Stimulated activated CD8-positive, alpha-beta memory T cell treated with anti-CD3 and anti-CD28 coated beads, Interleukin-4, amount 100 ng/mL, for 48 hours (primary cell): ENCODE measurements at places on chromosomes 7 and 10.
A peak's percentile ranks its signal among the peaks of the same experiment; 100 is the strongest.

DNA sequence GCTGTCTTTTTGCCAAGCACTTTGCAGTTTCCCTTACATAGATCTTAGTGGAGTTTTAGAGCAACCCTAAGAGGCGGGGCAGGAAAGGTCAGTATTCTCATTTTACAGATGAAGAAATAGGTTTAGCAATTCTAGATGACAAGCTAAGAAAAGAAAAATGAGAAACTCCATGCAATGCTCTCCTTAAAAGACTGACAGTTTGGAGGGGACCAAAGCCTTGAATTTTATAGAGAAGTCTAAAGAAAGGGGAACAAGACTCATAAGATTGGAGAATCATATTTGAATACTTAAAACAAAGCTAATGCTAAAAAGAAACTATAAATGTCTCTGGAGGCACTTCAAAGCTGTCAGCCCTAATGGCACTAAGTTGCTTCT, 19.6 kb downstream of the CEP55 start:
- no peak for DNase-seq

DNA sequence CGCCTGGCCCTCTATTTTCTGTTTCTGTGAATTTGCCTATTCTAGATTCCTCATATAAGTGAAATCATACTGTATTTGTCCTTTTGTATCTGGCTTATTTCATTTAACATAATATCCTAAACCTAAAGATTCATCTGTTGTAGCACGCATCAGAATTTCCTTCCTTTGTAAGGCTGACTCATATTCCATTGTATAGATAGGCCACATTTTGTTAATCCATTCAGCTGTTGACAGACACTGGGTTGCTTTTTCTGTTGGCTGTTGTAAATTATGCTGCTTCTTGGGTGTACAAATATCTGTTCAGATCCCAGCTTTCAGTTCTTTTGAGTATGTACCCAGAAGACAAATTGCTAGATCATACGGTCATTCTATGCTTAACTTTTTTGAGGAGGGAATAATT, 28.8 kb upstream of the CUL1 start:
- no peak for DNase-seq

DNA sequence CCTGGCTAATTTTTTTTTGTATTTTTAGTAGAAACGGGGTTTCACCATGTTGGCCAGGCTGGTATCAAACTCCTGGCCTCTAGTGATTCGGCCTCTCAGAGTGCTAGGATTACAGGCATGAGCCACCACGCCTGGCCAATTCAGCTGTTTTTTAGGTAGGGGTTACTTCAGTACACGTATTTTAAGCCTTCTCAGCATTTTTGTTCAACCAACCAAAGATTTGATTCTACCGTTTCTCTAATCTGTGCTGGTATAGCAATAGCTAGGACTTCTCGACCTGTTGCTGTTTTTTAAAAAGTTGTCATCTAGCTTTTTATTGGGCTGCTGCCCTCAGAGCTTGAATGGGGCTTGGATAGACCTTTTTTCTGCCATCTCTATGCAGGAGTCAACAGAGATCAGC, 34.9 kb downstream of the PROSER2 start:
- DNase-seq, result no peak

DNA sequence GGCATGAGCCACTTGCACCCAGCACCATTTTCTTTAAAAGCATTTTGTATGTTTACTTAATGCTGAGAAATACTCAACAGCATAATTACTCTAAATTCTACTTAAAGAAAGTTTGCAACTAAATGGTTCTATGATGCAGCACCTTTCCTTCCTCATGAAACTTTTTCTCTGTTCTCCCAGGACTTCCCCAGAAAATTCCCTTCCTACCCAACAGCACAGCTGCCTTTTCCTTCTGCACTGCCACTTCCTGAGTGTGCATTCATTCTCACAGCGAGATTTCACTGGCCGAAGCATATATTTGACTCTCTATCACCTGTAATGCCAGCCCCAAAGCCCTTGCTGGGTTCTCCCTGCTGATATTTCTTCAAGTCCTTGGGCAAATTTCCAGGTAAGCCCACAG, 41.5 kb upstream of the DGKI start:
- no peak for DNase-seq

DNA sequence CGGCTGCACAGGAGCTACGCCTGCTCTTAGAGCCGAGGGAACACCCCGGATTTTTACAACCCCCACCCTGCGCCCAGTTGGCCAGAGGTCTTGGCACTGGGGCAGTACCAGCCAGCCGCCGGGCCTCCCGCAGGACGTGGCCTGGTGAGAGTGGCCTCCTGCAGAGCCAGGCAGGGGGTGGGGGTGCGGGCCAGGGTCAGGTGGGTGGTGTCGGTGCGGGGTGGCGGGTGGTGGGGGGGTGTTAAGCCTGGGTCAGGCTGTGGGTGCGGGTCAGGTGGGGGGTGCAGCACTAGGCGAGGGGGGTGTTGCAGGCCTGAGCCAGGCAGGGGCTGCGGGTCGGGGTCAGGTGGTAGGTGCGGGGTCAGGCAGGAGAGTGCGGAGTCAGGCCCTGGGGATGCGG, 647 bp downstream of the ECHS1 start:
- no peak for DNase-seq

GRCh38 chr7:96023387-96023786, 251.0 kb downstream of the DYNC1I1 start:
- DNase-seq, result no peak

DNA sequence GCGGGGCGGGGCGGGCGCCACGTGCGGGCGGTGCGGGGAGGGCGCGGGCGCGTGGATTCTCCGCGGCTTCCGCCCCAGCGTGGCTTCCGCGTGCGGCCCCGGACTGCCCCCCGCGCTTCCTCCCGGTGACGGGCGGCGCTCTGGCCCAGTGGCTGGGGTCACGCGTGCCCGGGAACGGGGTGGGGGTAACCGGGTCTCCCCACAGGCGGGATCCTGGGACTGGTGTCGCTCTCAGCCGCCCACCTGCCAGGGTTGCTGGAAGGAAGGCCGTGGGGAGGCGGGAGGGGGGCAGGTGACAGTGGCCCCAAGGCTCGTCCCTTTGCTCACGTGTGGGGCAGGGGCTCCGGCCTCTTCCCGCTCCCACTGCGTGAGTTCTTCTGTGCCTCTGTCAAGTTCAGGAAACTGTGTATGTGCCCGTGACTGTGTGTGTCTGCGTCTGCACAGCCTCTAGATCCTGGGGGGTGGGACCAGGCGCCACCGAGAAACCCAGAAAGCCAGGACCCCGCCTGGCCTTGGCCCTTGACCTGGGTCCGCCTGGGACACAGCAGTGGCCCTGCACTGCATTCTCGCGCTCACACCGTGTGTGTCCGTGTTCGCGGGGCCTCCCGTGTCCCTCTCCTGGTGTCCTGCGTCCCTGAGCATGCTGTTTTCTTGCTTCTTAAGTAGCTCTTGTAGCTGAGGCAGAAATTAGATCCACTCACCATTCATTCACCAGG, 919 bp downstream of the MAFK start:
- peak; percentile 43 for DNase-seq

- DNase-seq, result no peak
Observed at GRCh38 chr7:80213814-80214213, 79.2 kb downstream of the GNAI1 start.

GRCh38 chr7:155426543-155427410, 31.2 kb upstream of the EN2 start:
- no peak for DNase-seq

DNA sequence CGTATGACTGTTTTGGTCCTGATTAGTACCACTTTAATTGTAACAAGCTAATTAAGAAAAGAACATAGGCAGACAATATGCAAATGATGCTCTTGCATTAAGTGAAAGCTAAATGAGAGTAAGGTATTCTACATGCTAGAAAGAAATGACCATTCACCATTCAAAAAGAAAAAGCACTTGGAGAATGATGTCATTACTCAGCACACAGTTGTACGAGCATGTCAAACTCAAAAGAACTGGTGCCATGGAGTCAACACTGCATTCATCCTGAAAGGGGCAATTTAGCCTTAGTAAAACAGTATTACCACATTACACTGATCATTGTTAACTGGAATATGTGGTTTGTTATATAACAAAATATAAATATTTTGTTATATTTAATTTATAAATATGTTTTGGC, 136.2 kb upstream of the CTTNBP2 start:
- no peak for DNase-seq

GRCh38 chr7:106318482-106318881, 33.7 kb upstream of the NAMPT start:
- DNase-seq, result no peak

- DNase-seq, result no peak
Observed at GRCh38 chr7:44979481-44980392, 922 bp upstream of the MYO1G start.

- no peak for DNase-seq
Observed at GRCh38 chr7:1698951-1699350, 28.9 kb downstream of the ELFN1 start.

GRCh38 chr7:131436384-131436783, 108.7 kb downstream of the MKLN1 start:
- DNase-seq, result no peak

DNA sequence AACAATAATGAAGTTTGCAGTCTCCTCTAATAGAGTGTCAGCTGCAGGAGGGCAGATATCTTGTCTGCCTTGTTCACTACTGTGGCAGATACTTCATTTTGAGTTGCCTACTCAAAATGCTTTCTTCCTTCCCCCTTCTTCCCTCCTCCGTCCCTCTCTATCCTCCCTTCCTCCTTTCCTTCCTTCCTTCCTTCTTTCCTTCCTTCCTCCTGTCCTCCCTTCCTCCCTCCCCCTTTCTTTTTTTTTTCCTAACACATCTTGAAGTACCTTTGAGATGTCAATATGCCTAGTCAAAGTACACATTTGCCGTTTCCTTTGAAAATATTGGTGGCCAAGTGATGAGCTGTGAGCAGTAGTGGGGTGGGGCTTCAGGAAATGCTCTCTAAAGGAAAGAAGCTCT, 18.7 kb upstream of the ST7 start:
- no peak for DNase-seq

DNA sequence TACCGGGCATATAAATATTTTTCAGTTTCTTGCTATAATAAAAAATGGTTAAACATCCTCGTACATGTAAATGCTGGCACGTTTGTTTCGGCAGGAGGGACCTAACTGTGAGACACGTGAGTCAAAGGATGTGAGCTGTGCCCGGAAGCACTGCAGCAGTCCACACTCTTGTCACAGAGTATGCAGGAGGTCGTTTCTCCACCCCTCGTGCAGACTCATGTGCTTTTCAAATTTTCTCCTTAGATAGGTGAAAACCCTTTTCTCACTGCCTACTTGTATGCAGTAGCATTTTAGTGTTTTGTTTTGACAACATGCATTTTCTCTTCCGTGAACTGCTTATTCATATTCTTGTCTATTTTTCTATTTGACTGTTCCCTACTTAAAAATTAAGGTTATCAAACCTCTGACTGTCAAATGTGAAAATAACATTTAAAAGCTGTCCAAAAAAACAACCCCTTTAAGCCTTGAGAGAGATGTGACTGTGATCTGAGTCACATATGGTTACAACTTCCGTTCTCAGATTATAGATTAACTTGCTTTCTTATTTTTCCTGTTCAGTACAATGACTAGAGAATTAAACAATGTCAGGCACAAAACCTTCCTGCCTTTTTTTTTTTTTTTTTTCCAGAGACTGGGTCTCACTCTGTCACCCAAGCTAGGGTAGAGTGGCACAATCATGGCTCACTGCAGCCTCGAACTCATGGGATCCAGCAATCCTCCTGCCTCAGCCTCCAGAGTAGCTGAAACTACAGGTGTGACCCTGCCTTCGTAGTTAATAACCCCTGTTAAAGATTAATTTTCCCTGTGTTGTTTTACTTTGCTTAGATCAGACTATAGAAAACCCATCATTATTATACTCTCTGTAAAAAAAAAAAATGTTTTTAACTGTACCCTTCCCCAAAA, 45.1 kb downstream of the DPY19L1 start:
- peak; percentile 59 for DNase-seq

GRCh38 chr10:90051474-90051873, 350.1 kb downstream of the KIF20B start:
- DNase-seq, result no peak

GRCh38 chr7:29895559-29895958, 89.3 kb downstream of the WIPF3 start:
- no peak for DNase-seq

DNA sequence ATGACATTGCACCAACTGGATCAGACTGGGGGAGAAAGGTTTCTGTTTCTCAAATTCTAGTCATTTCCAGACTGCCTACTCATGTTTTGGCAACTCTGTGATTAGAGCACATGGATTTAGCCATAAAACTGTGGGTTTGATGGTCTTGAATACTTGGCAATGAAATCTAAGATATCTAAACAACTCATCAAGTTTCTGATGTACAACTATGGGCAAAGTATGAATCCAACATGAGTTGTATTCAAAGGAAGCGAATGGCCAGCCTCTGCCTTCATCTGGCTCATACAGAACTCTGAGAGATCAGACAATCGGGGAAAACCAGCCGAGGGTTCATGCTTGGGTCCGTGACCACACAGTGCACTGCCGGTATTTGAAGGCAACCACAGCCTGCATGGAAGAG, 144.3 kb downstream of the ADAM12 start:
- no peak for DNase-seq

GRCh38 chr10:42754155-42755027, 28.2 kb upstream of the BMS1 start:
- DNase-seq, result peak; percentile 44

- no peak for DNase-seq
Observed at GRCh38 chr10:124949543-124949942, 7.6 kb downstream of the ZRANB1 start.

DNA sequence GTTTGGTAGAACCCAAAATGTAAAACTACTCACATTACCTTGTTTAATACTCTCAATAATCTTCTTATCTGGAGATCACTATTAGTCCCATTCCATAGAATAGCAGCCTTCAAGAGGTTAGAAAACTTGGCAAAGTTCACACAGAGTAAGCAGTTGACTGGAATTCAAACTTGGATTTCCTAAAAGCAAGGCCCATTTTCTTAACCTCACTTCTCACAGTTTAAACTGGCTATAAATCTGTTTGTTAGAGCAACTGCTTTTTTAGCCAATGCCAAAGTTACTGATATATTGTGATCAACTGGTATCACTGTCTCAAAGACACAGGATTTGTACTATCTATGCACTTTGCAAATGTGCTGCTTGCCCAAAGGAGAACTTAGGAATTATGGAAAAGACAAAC, 230.2 kb downstream of the THSD7A start:
- DNase-seq, result no peak

DNA sequence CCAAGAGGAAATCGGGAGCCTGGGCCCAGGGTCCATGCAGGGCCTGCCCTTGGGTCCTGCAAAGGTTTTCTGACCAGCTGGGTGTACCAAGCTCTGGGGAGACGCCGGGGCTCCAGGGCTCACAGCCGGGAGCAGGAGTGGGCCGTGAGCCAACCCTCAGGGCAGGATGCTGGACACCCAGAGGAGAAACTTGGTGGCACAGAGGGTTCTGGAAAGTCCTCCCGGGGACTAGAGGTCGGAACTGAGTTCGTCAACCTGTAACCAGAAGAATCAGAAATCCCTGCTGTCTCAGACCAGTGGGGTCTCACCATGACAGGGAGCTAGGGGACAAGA, 29.2 kb upstream of the PPP2R2D start:
- DNase-seq, result no peak

- DNase-seq, result no peak
Observed at GRCh38 chr10:14528450-14528849, 197.7 kb upstream of the FRMD4A start.

- DNase-seq, result no peak
Observed at GRCh38 chr7:130374507-130374906, 5.8 kb upstream of the CPA1 start.

- DNase-seq, result no peak
Observed at GRCh38 chr7:69213878-69214277, 384.4 kb upstream of the AUTS2 start.

- DNase-seq, result peak; percentile 71
Observed at GRCh38 chr10:48981310-48981907, 41.8 kb upstream of the LRRC18 start.

- DNase-seq, result peak; percentile 50
Observed at GRCh38 chr10:11578802-11579255, 32.6 kb downstream of the USP6NL start.

- peak; percentile 28 for DNase-seq
Observed at GRCh38 chr7:4479367-4480039, 202.6 kb upstream of the FOXK1 start.
